ENCODE measurements at places on chromosomes 1 and 21.

DNA sequence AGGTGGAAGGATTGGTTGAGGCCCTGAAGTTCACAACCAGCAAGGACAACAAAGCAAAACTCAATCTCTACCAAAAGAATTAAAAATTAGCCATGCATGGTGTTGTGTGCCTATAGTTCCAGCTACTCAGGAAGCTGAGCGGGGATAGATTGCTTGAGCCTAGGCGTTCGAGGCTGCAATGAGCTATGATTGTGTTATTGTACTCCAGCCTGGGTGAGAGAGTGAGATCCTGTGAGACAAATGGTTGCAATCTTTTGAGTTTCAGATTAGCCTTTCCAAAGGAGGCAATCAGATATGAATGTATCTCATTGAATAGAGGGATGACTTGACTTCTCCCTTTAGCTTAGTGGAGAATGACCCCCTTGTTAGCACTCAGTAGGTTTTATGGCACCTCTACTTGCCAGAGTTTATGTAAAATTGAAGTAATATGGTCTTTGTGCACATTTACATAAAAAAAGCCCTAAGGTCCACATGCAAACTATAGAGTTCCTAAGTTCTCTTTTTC is 105.6 kb upstream of the OLFM3 start:
- no peak for DNase-seq

GRCh38 chr21:43684424-43684823 is 25.1 kb downstream of the RRP1B start:
- no peak for DNase-seq

DNA sequence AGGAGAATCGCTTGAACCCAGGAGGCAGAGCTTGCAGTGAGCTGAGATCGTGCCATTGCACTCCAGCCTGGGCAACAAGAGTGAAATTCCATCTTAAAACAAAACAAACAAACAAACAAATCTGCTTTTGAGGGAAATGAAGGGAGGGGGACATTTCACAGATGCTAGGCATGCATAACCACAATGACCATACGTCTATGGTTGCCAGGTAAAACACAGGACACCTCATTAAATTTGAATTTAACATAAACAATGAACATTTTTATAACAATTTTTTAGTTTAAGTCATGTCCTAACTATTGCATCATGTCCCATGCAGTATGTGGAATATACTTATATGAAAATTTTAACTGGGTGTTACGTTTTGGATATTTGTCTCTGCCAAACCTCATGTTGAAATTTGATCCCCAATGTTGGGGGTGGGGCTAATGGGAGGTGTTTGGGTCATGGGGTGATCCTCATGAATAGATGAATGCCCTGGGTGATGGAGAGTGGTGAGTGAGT is 31.0 kb upstream of the ZBTB18 start:
- no peak for DNase-seq

GRCh38 chr1:226051365-226051764 is 11.2 kb upstream of the H3-3A start:
- no peak for DNase-seq

DNA sequence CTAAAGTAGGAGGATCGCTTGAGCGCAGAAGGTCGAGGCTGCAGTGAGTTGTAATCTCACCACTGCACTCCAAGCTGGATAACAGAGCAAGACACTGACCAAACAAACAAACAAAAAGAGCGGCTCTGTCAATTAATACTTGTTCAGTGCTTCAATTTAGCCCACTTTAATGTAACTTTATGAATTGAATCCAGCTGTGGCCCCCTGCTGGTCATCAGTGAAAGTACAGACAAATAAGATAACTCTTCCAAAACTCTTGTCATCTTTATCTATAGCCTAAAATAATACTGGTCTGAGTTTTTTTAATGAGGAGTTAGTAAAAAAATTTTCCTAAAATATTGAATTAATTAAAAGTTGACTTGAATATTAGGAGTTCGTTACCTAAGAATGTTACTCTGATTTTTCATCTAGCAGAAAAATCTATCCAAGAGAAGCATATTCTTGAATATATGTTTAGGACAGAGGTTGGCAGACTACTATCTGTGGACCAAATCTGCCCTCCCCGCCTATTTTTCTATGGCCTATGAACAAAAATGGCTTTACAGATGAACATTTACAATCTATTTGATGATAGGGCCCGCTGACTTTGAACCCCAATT is 26.1 kb downstream of the ATP5PF start:
- DNase-seq: no peak

- no peak for DNase-seq
These were observed 89.6 kb upstream of the GPR88 start for GRCh38 chr1:100448366-100448765.

GRCh38 chr1:240582953-240583352 is 29.0 kb downstream of the GREM2 start:
- DNase-seq: no peak

DNA sequence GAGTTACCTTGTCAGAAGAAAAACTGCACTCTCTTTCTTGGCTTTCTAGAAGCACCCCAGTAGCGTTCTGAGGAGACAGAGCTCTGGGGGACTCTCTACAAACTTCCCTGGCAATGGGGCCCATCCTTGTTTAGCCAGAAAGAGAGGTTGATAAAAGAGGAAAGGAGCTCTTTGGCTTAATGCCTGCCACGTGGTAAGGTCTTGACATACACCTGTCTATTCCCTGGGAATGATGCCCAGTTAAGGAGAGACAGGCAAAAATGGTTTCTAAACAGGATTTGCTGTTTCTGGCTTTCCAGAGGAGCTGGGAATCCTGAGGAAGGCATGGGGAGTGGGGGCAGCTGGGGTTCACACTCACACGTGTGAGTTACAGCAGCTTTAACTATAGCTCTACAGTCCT is 30.2 kb upstream of the IL20 start:
- no peak for DNase-seq

- no peak for DNase-seq
These were observed 21.1 kb downstream of the ERRFI1 start for GRCh38 chr1:8004803-8005573.
